ENCODE measurements at places on chromosomes 7 and 10. TPM values are rescaled to one million over a fixed set of nuclear protein-coding genes. Genes with fewer than 3 reads are reported as not detected.
A peak's percentile ranks its signal among the peaks of the same experiment; 100 is the strongest.

Gene RPEL1
- 0.13 TPM for polyA plus RNA-seq

GRCh38 chr10:129880191-129880870, 83.7 kb downstream of the EBF3 start:
- no peak for DNase-seq
- H3K36me3 ChIP-seq, result no peaks in the 10 kb centered on the region
- no peaks in the 10 kb centered on the region for H3K4me1 ChIP-seq

GRCh38 chr7:107658467-107658866, 2.2 kb upstream of the SLC26A4 start:
- H3K4me1 ChIP-seq, result no peaks in the 10 kb centered on the region
- no peak overlapping the region for H3K4me3 ChIP-seq
- H3K27me3 ChIP-seq, result peaks cover 25% of the 10 kb centered on the region
- DNase-seq, result no peak
- no peaks in the 10 kb centered on the region for H3K36me3 ChIP-seq

- H3K4me1 ChIP-seq, result peaks cover 13% of the 10 kb centered on the region
- no peaks in the 10 kb centered on the region for H3K36me3 ChIP-seq
- H3K27ac ChIP-seq, result no peak overlapping the region
- DNase-seq, result no peak
- H3K4me3 ChIP-seq, result peak overlapping the region; percentile 24
- H3K27me3 ChIP-seq, result peaks cover 7% of the 10 kb centered on the region
Observed at GRCh38 chr10:103692436-103692951, 162.9 kb downstream of the SH3PXD2A start.

Gene ACTR3C
- 1.5 TPM for polyA plus RNA-seq

DNA sequence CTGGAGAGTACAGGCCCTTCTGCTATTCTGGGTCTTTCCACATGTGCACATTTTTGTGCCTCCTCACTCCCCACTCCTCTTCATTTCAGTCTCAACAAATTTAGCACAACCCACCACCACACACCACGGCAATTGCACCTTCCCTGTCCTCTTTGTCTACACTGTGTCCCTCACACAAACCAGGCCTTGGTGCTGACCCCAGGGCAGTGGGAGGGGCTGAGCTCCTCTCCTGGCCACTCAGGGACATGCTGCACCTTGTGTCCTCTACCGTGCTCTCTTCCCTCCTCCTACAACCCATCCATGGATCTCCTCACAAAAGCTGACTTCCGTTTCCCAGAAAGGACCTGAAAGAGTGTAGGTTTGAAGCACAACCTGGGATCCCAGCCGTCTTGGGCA, 90.9 kb upstream of the IKZF1 start:
- H3K27me3 ChIP-seq, result no peaks in the 10 kb centered on the region
- no peak overlapping the region for H3K4me3 ChIP-seq
- DNase-seq, result no peak
- H3K27ac ChIP-seq, result no peak overlapping the region

DNA sequence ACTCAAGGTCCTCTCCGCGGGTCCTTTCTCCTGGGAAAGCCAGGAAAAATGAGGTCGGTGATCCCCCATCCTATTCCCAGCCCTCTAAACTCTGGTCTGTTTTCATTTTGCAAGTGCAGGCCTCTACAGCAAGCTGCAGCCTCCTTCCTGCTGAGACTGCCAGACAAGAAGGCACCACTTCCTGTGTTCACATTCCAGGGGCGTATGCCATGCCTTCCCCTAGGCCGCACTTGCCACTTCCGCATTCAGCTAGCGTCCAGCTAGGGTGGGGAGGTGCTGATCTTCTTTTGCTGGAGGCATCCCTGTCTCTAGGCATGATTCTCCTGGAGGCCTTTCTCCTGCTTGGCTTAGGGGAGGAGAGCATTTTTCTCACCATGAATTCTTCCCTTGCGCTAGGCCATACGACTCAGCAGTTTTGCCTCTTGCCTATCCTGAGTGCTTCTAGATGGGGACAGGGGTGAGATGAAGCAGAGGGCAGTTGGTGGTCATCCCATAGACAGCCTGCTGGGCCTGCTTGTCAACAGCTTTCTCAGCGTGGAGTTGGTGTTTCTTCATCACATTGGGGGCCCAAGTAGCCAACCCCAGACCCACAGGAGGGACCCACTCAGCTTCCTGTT, 328.9 kb downstream of the RPS24 start:
- H3K4me1 ChIP-seq, result peaks cover 2% of the 10 kb centered on the region
- DNase-seq, result no peak

Gene DRGX
- not detected for polyA plus RNA-seq

Gene ZPBP
- polyA plus RNA-seq, result not detected

Gene ATOH7
- 1.0 TPM for polyA plus RNA-seq

- DNase-seq, result peak; percentile 74
- no peak overlapping the region for H3K27ac ChIP-seq
- peak overlapping the region; percentile 50 for H3K4me3 ChIP-seq
- peaks cover 6% of the 10 kb centered on the region for H3K4me1 ChIP-seq
Observed at GRCh38 chr7:93043385-93043985, 74.3 kb downstream of the SAMD9 start.

Gene OR2A1
- 0.05 TPM for polyA plus RNA-seq

Gene OPN4
- not detected for polyA plus RNA-seq

GRCh38 chr10:77975086-77975666, 48.6 kb upstream of the DLG5 start:
- DNase-seq, result no peak
- no peak overlapping the region for H3K27ac ChIP-seq
- no peaks in the 10 kb centered on the region for H3K27me3 ChIP-seq
- H3K4me1 ChIP-seq, result peaks cover 6% of the 10 kb centered on the region
- H3K4me3 ChIP-seq, result no peak overlapping the region

DNA sequence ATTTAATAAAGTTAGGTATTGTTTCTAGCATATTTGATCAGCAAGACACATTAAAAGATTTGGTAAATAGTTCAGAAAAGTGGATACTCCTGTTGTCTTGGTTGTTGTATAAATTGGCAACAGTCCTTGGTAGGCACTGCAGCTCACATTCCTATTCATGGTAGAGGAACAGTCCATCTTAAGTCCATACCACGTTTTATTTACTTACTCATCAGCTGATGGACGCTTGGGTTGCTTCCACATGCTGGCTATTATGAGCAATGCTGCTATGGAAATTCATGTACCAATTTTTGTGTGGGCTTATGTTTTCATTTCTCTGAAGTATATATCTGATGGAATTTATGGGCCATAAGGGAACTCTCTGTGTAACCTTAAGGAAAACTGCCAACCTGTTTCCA, 43.3 kb downstream of the C10orf120 start:
- H3K4me1 ChIP-seq, result no peaks in the 10 kb centered on the region
- no peak for DNase-seq
- no peak overlapping the region for H3K4me3 ChIP-seq
- H3K36me3 ChIP-seq, result no peaks in the 10 kb centered on the region

DNA sequence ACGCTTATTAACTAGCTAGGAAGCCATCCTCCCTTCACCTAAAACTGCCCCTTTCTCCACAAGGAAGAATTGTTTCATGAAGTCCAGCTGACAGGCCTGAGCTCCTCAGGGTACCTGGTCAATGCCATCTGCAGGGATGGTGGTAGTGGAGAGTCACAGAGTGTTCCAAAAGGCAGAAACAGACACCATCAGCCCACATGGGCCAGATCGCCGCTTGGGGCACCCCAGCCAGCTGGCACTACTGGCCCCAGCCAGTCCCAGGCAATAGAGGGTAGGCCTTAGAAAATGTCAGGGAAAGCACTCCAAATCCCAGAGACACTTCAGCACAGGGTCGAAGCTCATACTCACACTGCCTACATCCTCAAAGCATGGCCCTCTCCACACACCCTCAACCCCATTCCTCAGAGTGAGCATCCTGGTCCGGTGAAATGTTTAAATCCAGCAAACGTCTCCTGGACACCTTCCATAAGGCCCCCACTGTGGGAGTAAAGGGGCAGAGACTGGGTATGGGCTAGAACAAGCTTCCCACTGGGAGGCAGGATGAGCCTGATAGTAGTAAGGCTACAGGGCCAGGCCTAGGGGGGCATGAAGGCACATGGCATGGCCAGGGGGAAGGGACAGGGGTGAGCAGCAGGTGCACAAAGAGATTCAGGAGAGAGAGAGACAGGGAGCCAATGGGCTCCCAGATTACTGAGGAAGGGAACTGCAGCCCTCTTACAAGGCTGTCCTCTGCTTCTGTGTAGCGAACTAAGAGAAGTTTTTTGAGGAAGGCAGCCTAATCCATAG, 1.9 kb downstream of the LRRC20 start:
- H3K27ac ChIP-seq, result no peak overlapping the region
- peaks cover under 1% of the 10 kb centered on the region for H3K36me3 ChIP-seq
- DNase-seq, result no peak
- H3K4me3 ChIP-seq, result no peak overlapping the region
- H3K27me3 ChIP-seq, result no peaks in the 10 kb centered on the region
- H3K4me1 ChIP-seq, result peaks cover 7% of the 10 kb centered on the region

GRCh38 chr7:132430041-132430855, 146.0 kb downstream of the PLXNA4 start:
- H3K27me3 ChIP-seq, result no peaks in the 10 kb centered on the region
- H3K36me3 ChIP-seq, result no peaks in the 10 kb centered on the region
- no peak overlapping the region for H3K27ac ChIP-seq
- DNase-seq, result no peak
- peaks cover 2% of the 10 kb centered on the region for H3K4me1 ChIP-seq

Gene MXI1
- polyA plus RNA-seq, result 5.7 TPM

Gene GRM8
- polyA plus RNA-seq, result 1.8 TPM

DNA sequence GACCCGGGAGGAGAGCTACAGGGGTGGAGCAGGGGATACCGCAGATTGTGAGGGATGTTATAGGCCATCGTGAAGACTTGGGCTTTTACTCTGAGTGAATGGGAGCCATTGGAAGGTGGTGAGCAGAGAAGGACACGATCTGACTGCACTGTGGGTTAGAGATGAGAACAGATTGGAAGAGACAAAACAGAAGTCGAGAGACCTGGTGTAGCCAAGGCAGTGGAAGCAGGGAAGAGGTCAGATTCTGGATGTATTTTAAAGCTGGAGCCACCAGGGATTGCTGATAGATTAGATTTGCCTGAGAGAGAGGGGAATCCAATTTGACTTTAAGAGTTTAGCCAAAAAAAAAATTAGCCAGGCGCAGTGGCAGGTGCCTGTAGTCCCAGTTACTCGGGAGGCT, 21.6 kb upstream of the EEPD1 start:
- no peak overlapping the region for H3K4me3 ChIP-seq
- H3K27ac ChIP-seq, result no peak overlapping the region
- no peak for DNase-seq
- no peaks in the 10 kb centered on the region for H3K36me3 ChIP-seq
- no peaks in the 10 kb centered on the region for H3K4me1 ChIP-seq

- H3K4me1 ChIP-seq, result no peaks in the 10 kb centered on the region
- peaks cover 29% of the 10 kb centered on the region for H3K36me3 ChIP-seq
- DNase-seq, result no peak
- H3K4me3 ChIP-seq, result no peak overlapping the region
- H3K27me3 ChIP-seq, result no peaks in the 10 kb centered on the region
- H3K27ac ChIP-seq, result no peak overlapping the region
Observed at GRCh38 chr10:73386583-73386982, 27.3 kb downstream of the ANXA7 start.

DNA sequence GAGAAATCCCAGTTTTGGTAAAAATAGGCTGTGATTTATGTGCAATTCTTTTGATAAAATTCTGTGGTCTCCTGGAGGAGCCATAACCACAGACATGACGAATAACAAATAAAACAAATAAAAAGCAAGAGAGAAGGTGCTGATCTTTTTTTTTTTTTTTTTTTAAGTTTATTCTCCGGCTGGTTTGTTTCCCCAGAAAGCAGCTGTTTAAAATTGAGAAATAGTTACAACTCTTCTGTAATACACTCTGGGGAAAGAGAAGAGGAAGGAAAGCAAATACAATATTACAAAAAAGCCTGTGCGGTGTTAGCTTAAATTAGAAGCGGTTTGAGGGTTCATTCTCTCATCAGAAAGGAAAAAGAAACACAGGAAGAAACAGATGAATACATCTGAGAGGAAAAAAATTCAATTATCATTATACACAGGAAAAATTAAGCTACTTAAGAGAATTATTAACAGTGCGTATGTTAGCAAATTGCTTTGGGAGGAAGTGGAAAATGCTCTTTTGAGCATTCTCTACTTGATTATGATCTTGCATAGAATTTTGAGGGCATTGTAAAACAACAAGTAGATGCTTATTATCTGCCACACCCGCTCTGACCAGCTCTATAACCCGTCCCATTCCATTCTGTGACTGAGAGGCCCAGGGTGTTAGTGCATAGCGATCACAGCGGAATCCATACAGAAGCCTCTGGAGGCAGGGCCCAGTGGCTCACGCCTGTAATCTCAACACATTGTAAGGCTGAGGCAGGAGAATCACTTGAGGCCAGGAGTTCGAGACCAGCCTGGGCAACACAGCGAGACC, 40.6 kb upstream of the WAC start:
- H3K27me3 ChIP-seq, result no peaks in the 10 kb centered on the region
- no peak overlapping the region for H3K4me3 ChIP-seq
- H3K36me3 ChIP-seq, result no peaks in the 10 kb centered on the region
- no peak for DNase-seq
- no peak overlapping the region for H3K27ac ChIP-seq
- H3K4me1 ChIP-seq, result no peaks in the 10 kb centered on the region

- no peak for DNase-seq
- H3K27me3 ChIP-seq, result no peaks in the 10 kb centered on the region
- H3K36me3 ChIP-seq, result no peaks in the 10 kb centered on the region
- no peak overlapping the region for H3K4me3 ChIP-seq
- H3K27ac ChIP-seq, result no peak overlapping the region
- H3K4me1 ChIP-seq, result no peaks in the 10 kb centered on the region
Observed at GRCh38 chr10:11286261-11286852, 268.7 kb downstream of the CELF2 start.

Gene CRHR2
- 1.3 TPM for polyA plus RNA-seq

Gene HOXA4
- not detected for polyA plus RNA-seq

- no peaks in the 10 kb centered on the region for H3K36me3 ChIP-seq
- no peaks in the 10 kb centered on the region for H3K4me1 ChIP-seq
Observed at GRCh38 chr10:49737474-49738201, 24.5 kb downstream of the OGDHL start.

Gene MLXIPL
- 10.6 TPM for polyA plus RNA-seq

GRCh38 chr7:102042016-102042656, 224.7 kb downstream of the CUX1 start:
- no peaks in the 10 kb centered on the region for H3K36me3 ChIP-seq
- H3K27ac ChIP-seq, result no peak overlapping the region
- no peaks in the 10 kb centered on the region for H3K4me1 ChIP-seq
- H3K27me3 ChIP-seq, result no peaks in the 10 kb centered on the region

DNA sequence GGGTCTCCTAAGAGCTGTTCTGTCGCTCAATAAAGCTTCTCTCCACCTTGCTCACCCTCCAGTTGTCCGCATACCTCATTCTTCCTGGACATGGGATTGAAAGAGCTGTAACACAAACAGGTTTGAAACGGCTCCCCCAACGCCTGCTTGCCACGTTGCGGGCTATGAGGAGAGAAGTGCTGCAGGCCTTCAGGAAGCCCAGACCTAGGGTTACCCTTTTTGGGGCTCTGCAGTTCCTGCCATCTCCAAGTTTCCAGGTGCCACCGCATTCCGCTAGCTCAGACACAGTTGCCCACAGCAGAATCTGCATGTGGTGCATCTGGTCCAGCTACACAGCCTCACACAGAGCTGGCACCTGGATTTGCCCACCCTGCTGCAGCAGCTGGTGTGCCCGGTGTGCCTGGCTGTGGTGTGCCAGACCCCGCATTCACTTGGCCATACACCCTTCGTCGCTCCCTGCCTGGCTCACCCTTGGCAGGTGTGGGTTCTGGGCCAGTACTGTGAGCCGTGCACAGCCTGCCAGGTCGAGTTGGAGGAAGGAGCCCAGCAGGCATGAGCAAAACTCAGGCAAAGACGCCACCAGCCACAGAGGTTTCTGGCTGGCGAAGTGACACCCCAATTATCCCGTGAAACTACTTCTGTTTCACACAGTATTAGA, 253.2 kb upstream of the SEMA3A start:
- no peak overlapping the region for H3K4me3 ChIP-seq
- no peaks in the 10 kb centered on the region for H3K36me3 ChIP-seq
- H3K27me3 ChIP-seq, result no peaks in the 10 kb centered on the region
- no peak for DNase-seq
- no peak overlapping the region for H3K27ac ChIP-seq
- H3K4me1 ChIP-seq, result no peaks in the 10 kb centered on the region

GRCh38 chr10:119197921-119198320, 9.4 kb upstream of the GRK5 start:
- no peak for DNase-seq
- no peak overlapping the region for H3K27ac ChIP-seq
- H3K4me1 ChIP-seq, result no peaks in the 10 kb centered on the region
